ENCODE measurements at places on chromosomes 12 and 14.

DNA sequence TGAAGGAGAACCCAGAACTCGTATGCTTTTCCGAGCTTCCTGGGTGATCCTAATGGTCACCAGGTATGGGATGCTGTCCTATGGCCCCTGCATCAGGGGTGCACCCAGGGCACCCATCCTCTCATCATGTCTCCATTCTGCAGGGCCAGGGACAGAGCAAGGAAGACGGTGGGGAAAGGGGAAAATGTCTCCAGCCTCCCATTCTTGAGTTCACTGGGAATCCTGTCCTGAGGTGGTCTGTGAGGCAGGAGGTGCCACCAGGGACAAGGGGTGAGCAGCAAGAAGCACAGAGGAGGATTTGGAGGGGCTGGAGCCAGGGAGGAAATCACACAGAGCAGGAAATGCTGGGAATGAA, 14.9 kb upstream of the SLC6A12 start:
- no peak for DNase-seq

- no peak for DNase-seq
Observed at GRCh38 chr12:64621257-64621942, 11.1 kb downstream of the RASSF3 start.

GRCh38 chr14:45916340-45916953, 663.4 kb upstream of the MIS18BP1 start:
- no peak for DNase-seq

- DNase-seq = no peak
Observed at GRCh38 chr14:94532447-94532846, 23.2 kb upstream of the SERPINA12 start.

- DNase-seq = no peak
Observed at GRCh38 chr12:68904351-68904962, 28.5 kb downstream of the CPM start.

GRCh38 chr12:31759632-31760459, 31.0 kb upstream of the AMN1 start:
- DNase-seq = no peak

DNA sequence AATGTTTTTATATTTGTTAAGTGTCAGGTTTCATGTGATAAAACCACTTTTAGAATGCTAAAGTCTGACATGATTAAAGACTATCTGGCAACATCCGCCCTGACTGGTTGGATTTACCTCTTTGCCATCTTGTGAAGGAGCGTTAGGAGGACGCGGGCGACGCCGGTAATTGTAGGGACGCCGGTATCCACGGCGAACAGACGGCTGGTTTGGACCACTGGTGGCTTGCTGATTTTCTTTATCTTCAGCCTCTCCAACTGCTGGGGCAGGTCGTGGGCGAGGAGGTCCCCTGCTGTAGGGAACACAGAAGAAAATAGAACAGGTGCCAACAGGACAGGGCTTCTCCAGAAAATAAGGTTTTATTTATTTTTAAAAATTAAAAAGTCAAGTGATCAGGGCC, 21.3 kb downstream of the YBX3 start:
- DNase-seq = no peak

- DNase-seq = no peak
Observed at GRCh38 chr12:116863275-116863767, 17.9 kb downstream of the HRK start.

GRCh38 chr14:77508876-77509275, 10.3 kb upstream of the ISM2 start:
- DNase-seq = no peak

- DNase-seq = no peak
Observed at GRCh38 chr12:25531502-25532052, 21.5 kb downstream of the LMNTD1 start.

DNA sequence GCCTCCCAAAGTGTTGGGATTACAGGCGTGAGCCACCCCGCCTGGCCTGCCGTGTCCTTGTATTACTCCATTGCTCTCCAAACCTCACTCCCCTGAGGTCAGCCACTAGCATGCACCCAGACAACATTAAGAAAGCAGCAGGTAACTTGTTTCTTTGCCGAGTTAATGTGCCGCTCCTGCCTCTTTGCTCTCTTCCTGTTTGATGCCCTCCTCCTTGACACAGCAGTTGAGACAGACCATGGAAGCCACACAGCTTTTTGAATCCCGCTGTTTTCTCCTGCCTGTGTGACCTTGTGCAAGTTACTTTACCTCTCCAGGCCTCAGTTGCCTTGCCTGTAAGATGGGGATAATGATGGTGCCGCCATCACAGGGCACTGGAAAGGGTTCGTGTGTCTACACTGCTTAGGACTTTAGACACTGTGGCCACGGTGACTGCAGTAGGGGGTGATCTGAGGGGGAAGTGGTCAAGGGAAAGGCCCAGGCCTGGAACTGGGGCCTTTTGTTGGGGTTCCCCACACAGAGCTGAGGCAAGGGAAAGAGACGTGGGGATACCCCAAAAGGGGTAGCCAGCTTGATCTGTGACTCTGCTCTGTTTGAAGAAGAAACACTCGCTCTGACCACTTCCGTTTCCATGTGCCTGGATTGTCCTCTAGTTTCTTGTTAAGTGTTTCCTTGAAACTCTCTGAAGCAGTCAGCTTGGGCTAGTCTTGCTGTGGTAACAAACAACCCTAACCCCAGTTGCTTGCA, 69.3 kb downstream of the RIN3 start:
- no peak for DNase-seq

DNA sequence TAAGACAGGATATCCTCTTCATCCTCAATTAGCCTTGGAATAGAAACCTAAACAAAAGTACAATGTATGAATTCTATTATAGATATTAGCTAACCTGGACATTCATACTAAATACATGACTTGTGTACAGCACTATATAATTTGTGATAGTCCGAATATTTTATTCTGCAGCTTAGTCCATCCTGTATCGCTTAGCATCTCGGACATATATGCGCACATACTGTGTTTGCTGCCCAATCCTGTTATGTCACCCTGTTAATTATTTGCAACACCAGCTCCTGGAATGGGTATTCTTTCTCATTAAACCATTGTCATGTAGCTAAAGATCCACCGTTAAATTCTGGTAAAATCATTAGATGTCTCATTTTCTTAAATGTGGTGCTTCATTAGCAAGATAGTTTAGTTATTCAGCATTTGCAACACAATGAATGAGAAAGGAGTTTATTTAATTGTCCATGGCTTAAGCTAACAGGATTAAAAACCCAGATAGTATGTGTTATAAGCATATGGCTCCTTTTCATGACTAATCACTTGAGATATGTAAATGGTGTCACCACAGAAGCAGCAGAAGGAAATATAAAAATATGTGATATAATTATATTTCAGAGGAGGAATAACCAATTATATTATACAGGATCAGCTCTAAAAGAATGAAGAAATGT, 156.0 kb upstream of the ARHGAP5 start:
- DNase-seq = no peak

DNA sequence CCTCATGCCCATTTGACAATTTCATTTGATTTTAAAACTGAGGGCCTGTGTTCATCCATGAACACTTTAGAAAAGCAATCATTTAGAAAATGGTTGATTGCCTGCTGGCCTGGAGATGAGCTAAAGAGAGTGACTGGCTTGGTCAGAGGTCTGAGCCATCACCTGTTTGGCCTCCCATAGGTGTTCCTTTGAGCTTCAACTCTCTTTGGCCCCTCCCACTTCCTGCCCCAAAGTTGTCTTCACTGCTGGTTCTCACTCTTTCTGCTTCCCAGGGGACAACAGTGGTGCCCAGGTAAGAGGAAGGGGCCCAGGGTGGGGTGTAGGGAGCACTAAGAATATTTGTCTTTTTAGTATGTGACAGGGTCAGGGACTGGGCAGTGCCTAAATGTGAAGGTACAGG, 4.9 kb upstream of the TCP11L2 start:
- no peak for DNase-seq

DNA sequence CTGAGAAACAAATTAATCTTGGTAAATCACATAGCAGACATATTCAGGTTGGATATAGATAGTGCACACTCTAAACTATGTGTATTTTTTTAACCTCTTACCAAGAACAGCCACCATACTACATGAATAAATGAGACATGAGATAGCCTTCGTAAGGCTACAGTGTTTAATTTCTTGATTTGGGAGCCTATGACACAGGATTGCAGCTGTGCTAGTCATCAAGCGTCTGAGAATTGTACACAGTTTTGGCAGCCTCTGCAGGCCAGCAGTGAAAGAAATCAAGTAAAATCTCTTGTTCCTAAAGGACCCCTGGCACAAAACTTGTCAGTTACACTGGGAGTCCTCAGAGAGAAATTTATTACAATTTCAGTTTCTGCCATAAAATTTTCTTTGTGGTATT, 236.1 kb downstream of the C12orf50 start:
- DNase-seq = no peak

DNA sequence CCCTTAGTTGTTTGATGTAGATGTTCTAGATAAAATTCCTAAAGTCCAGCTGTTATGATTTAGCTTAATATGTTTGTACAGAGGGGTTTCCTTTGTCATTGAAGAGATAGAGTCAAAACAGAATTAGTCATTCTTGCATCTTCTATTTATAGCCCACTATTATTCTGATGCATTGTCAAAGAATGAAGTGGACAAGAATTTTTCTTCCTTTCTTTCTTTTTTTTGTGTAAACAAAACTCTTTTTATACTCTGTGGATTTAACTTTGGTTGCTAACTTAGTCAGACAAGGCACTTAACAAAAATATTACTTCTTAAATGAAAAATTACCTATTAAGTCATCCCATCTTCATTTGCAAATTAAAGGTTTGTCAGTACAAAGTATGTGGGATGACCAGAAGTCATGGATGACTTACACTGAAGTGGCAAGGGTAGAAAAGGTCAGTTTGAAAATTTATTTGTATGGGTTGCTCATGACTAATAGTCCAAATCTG, 215.6 kb upstream of the DDHD1 start:
- no peak for DNase-seq

DNA sequence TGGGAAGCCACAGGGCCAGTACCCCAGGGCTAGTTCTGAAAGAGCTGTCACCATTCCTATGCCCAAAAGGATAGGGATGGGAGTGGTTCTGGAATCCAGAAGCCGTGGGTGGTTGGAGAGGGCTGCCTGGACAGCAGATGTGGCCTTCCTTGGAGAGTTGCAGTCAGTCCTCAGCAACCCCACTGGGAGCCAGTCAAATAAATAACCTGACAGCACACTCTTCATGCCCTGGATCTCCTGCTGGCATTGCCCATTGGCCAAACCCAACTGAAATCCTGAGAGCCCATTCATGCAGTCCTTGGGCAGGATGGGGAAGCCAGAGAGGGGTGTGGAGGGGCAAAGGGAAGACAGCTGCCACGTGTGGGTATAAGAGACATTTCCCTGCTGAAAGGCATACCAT, 128.2 kb downstream of the PTPN11 start:
- DNase-seq = no peak

DNA sequence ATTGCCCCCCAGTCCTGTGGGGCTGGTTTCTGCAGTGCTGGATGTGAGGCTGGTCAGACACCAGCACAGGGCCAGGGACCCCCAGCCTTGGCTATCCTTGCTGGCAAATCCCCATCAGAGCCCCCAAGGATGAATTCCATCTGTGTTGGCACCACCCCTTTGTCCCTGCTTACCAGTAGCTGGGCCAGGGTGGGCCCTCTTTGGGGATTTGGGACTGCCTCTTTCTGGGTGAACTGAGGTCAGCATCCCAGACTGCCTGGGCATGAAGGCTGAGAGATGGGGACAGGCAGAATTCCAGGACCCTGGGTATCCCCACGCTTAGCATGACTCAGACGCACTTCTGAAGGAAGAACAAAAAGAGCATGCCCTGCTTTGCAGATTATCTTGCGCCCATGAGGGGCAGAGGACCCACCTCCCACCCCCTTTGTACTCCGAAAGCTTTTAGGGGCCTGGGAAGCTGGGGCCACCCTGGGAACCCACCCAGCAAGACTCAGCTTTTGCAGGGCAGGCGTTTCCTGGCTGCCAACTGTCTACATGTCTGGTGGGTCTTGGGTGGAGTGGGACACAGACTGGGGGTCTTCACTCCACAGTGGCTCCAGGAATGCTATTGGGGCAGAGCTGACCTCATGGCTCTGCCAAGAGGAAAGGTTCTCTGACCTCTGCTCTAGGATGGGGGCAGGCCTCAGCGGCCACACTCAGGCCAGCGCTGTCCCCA, 26.8 kb downstream of the RFLNA start:
- DNase-seq = no peak

DNA sequence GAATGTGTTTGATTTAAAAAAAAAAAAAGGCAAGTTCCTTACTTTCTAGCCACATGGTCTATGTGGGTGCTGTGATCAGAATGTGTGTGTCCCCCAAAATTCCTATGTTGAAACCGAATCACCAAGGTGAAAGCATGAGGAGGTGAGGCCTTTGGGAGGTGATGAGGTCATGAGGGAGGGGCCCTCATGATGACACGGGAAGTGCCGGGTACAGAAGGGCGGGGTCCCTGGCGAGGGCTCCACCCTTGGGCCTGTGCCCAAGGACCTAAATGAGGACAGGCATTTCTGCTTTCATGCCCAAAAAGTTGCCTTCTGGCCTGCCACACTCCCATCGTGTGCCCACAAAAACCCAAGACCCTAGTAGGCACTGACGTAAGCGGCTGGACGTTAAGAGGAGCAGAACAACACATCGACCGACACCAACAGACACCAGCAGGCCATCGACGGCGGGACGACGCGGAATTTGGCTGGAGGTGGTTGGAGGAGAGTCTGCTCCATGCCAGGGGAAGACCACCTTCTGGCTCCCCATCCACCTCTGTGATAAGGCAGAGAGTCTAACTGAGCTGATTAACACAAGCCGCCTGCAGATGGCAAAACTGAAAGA, 211.8 kb downstream of the FOXN3 start:
- DNase-seq = no peak

- DNase-seq = no peak
Observed at GRCh38 chr14:21874946-21875345, 201.3 kb upstream of the OR4E1 start.

GRCh38 chr12:59398164-59398563, 197.7 kb upstream of the SLC16A7 start:
- DNase-seq = no peak

- DNase-seq = no peak
Observed at GRCh38 chr14:105207460-105207901, 26.4 kb upstream of the NUDT14 start.

GRCh38 chr12:10169104-10169503, 2.8 kb downstream of the OLR1 start:
- DNase-seq = no peak

DNA sequence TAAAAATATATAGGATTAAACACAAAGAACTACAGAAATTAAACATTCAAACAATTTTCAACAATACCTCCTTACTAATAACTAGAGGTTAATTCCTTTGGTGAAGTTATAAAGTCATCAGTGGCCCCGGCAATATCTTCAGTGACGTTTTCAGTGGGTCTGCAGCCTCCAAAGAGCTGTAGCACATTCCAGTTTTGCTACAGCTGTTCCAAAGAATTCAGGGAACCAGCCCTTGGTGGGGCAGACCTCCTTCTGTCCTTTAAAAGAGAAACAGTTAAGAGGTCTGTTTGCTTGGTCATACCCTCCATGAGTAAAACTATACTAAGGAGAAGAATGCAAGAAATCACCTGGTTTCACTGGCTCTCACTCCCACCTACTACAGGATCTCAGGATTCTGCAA, 99.2 kb upstream of the ZDHHC17 start:
- DNase-seq = no peak

DNA sequence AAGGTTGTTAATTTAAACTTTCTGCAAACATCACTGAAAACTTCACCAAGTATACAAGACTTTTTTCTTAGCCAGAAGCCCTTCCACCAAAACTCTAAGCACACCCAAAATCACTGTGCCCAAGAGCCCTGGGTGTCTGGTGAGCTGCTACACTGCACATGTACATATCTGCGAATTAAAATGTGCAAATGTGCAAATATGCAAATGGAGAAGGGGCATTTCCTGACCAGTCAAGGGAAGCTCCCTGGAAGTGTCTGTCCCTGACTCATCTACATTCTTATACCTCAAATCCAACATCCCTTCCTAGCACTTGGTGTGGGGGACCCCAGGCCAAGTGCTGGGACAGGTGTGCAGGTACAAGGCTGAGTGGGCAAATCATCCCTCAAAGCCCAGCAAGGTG, 123.7 kb downstream of the PCNX1 start:
- no peak for DNase-seq
